Mammary epithelial cell (primary cell): ENCODE measurements at places on chromosomes 11 and 22.
A peak's percentile ranks its signal among the peaks of the same experiment; 100 is the strongest.

DNA sequence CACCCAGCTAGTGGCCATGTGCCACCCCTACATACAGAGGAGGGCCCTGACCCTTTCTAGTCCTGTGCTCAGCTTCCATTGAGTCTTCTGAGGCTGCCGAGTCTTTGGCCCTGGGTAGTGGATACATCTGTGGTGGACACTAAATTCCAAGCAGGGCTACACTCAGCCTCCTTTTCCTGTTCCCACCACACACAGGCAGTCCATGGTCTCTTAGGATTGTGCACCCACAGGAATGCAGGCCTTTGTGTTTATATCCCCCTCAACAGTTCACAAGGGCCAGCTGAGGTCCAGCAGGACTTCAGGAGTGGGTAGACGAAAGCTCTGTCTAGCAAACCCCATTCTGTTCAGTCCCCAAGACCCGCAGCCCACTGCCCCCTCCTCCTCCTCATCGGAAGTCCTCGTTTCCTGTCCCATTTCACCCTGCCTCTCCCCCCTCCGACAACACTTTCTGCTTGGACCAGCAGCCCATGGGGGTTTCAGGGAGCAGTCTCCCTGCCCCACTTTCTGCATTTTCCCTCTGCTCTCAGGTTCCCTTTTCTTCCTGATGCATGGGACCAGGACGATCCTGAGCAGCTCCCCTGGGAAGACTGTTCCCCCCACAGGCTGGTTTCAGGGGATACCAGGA lies 91.8 kb downstream of the SWAP70 start:
- no peak for DNase-seq

DNA sequence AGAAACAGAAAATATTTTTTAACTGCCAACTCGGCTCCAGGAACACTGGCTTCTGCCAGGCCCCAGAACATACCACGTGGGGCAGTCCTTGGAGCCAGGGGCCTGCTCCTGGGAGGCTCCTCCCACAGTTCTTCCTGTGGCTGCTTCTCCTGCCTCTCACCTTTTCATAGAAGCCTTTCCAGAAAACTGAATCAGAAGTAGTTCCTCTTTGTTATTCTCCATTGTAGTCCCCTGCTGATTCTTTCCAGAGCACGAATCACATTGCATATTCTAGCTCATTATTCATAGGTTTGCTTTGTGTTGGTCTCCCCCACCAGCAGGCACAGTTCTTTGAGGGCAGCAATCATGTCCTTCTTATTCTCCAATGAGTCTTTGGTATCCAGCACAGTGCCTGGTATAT lies 106.0 kb downstream of the EFCAB6 start:
- DNase-seq: no peak

DNA sequence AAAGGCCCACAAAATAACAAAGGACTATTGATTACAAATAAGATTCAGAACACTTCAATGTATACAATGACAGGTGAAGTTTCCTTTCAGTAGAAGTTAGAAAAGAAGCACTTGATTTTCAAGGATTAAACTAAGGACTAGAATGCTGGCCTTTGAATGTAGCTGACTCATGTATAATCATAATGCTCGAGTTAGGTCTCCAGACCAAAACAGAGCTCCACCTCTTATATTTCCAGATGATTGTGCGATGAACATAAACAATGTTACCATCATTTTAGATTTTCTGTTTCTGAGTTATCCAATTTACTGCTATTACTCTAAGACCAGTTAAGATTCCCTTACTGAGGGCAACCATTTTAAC lies 40.4 kb upstream of the RAPSN start:
- no peak for DNase-seq

DNA sequence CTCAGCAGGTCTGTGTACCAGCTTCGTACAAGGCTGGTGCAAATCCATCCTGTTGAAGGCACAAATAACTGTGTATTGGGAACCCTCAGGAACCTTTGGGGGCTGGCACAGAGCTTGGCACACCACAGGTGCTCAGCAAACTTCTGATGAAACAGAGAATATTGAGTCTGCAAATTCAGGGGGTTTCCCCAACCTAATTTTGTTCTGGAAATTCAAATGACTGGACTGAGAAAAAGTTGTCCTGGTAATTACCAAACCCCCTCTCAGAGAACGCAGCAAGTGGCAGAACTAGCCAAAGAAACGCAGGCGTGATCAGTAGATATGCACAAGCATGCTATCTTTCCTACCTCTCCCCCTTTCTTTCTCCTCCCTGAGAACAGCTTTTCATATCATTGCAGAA lies 47.6 kb downstream of the LIF start:
- no peak for DNase-seq

DNA sequence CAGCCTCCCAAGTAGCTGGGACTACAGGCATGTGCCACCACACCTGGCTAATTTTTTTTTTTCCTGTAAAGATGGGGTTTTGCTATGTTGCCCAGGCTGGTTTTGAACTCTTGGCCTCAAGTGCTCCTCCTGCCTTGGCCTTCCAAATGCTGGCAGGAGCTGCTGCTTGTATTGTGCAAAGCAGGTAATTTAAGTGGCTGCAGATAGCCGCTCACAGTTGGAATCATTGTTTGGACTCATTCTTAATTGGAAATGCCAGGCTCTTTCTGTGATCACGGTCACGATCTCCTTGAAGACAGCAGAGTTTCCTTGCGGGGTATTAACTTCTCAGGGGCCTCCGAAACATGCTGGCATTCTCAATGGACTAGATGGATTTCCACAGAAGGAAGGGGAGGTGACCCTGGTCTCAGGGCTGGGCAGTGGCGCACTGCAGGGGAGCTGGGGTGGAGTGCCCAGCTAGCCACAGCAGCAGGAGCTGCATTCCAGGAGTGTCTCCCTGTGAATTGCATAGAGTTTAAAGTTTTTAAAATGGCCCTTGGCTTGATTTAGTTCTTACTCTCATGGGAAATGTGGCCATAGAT lies 136.1 kb downstream of the MORC2 start:
- no peak for DNase-seq

DNA sequence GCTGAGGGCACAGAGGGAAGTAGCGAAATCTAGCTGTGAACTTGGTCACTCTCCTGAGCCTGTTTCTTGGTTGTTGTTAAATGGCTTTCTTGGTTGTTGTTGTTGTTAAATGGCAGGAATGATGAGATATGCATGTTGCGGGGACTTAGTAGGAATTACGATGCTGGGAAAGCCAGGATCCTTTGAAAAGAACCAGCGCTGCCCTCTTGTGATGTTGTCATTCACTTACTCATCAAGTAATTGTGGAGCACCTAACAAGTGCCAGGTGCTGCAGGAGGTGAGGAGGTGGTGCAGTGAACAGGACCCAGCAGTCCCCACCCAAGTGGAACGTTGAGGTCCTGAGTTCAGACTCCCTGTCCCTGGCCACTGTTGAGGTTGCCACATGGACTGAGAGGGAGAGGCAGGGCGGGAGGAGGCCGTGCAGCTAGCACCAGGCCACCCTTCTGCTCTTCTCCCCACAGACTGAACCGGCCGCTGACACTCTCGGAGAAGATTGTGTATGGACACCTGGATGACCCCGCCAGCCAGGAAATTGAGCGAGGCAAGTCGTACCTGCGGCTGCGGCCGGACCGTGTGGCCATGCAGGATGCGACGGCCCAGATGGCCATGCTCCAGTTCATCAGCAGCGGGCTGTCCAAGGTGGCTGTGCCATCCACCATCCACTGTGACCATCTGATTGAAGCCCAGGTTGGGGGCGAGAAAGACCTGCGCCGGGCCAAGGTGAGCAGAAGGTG lies 36.8 kb downstream of the POLR3H start:
- no peak for DNase-seq

- peak; percentile 95 for DNase-seq
These were observed 9.7 kb upstream of the CENATAC start for GRCh38 chr11:118988280-118988679.

DNA sequence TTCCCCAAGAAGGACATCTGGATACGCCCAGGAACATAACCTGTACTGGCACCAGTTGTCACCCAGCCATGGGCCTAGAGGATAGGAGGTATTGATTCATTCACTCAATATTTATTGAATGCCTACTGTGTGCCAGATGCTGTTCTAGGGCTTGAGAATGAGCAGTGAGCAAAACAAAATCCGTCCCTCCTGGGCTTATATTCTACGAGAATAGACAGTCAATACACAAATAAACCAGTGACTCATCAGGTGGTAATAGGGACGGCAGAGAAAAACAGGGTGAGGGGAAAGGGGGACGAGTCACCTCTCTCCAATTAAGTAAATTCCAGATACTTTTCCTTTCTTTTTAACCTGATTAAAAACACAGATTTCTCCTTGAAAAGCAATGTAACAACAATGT lies 103.5 kb downstream of the MICAL2 start:
- no peak for DNase-seq

DNA sequence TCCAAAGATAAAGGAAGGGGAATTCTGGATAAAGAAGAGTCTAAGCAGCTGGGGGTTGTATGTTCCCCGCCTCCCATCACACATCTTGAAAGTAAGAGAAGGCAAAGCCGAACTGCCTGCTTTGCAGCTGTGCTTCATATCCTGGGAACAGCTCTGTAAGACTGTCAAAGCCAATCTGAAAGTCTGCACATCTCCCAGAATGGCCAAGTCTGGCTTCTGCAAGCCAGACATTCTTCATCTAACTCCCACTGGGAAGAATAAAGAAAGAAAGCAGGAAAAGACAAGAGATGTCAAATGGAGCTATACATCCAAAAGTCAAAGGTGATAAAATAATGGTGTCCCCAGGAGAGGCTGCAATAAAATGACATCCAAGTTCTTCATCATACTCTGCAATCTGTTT lies 15.4 kb downstream of the MORC2 start:
- no peak for DNase-seq

- no peak for DNase-seq
These were observed 16.1 kb upstream of the TPP1 start for GRCh38 chr11:6635082-6635932.

- no peak for DNase-seq
These were observed 39.7 kb upstream of the MICAL2 start for GRCh38 chr11:12070446-12071267.

DNA sequence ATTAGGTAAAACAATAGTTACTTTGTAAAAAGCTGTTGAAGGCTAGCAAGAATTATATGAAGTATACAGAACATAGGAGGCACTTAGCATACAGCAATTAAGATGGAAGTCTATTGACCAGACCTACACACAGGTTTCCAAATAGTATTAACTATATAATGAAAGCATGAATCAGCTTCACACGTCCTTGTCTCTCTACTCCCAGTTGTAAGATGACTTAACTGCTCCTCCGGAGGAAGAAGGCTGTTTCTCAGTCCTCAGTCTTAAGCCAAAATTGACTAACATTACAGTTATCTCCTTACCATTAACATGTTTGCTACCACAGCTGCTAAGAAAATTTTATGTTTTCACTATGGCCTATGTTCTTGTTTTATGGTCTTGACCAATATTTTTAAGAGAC lies 24.7 kb downstream of the SIK3 start:
- no peak for DNase-seq

DNA sequence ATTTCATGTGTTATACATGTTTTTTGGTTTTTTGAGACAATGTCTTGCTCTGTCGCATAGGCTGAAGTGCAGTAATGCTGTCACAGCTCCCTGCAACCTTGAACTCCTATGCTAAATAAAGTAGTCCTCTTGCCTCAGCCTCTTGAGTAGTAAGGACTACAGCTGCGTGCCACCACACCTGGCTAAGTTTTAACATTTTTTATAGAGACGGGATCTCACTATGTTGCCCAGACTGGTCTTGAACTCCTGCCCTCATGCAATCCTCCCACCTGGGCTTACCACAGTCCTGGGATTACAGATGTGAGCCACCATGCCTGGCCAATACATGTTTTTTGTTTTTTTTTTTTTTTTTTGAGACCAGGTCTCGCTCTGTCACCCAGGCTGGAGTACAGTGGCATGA lies 33.9 kb downstream of the SWAP70 start:
- no peak for DNase-seq

GRCh38 chr11:3855808-3856491 lies 486 bp downstream of the STIM1 start:
- DNase-seq: peak; percentile 50

- DNase-seq: no peak
These were observed 2.8 kb upstream of the KDELR3 start for GRCh38 chr22:38464992-38465672.
